ENCODE measurements at places on chromosomes 5 and 9.

- no peak for DNase-seq
Observed at GRCh38 chr9:96185518-96186156, 116.3 kb downstream of the HSD17B3 start.

- no peak for DNase-seq
Observed at GRCh38 chr5:143695941-143696340, 116.0 kb upstream of the HMHB1 start.

GRCh38 chr9:121154782-121155181 lies 46.9 kb downstream of the RAB14 start:
- no peak for DNase-seq

- no peak for DNase-seq
Observed at GRCh38 chr5:14449052-14449661, 132.4 kb upstream of the OTULINL start.

GRCh38 chr9:72207278-72207677 lies 58.0 kb downstream of the GDA start:
- DNase-seq: no peak

GRCh38 chr9:96150324-96151227 lies 151.4 kb downstream of the HSD17B3 start:
- DNase-seq: no peak

- DNase-seq: no peak
Observed at GRCh38 chr5:63726496-63726895, 235.7 kb downstream of the HTR1A start.

DNA sequence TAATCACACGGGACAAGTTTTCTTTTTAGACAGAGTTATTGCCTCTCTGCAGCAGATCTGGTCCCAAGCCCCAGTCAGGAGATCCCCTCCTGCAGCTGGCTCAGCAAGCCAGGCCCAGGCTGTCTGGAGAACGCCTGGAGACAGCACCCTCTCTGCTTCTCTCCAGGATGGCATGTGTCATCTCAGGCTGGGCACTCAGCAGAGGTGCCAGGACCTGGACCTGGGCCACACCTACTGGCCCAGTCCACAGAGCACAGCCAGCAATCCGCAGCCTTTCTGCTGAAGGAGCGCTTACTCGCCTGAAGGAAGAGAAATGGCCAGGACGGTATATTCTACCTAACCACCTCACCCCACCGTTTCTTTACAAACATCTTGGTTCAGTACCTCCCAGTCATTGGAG lies 4.7 kb upstream of the TBC1D9B start:
- DNase-seq: no peak

GRCh38 chr5:67094476-67095300 lies 101.9 kb downstream of the CD180 start:
- peak; percentile 29 for DNase-seq

- DNase-seq: no peak
Observed at GRCh38 chr9:38332625-38333024, 59.9 kb upstream of the ALDH1B1 start.

GRCh38 chr5:58838729-58839128 lies 255.9 kb downstream of the RAB3C start:
- no peak for DNase-seq

DNA sequence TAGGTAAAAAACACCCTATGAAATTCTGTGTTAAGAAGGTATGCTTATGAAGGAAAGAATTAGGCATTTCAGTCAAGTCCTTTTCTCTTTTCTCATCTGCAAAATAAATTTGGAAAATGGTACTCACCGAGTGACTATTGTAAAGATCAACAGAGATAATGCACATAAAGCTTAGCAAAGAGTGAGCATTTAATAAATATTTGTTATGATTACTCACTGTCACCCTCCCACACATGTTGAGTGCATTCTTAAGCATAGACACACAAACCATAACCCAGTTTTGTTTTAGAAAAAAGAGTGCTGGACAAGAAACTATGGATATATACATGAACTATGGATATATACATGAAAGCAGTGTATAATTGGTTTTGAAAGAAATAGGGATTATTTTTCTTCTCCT lies 54.7 kb upstream of the PRLR start:
- DNase-seq: no peak

- DNase-seq: peak; percentile 68
Observed at GRCh38 chr9:95249986-95250385, 67.5 kb downstream of the FANCC start.

DNA sequence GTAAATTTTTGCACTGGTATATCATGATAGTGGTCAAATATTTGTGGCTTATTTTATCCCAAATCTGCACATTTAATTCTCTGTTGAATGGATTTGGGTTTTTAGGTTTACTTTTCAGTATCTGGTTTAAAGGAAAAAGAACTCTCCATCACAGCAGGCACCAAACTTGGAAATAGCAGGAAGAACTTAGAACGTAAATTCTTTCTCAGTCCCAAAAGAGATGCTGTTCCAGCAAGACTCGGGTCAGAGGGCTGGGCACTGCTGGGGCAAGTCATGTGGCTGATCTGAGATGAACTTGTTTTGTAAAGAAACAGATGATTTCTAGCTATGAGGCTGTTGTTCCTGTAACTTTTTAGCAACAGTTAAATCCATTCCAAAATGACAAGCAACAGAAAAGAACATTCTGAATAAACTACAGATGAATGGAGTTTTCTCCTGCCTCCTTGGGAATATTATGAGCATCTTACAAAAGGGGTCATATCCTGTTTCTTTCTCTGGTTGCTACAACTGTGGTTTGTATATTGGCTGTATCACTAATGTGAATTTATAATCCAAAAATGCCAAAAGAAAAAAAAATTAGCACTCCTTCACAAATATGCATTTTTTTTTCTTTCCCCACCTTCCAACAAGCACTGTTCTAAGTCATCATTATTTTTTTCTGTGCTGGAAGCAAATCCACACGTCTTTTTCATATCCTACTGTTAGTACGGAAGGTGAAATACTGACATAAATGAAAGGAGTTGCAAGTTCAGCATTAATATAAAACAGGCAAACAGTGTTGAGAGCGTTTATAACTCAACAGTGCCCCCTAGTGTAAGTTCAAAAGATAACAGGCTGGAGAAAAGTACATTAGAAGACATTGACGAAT lies 31.1 kb downstream of the OR2K2 start:
- DNase-seq: peak; percentile 52

DNA sequence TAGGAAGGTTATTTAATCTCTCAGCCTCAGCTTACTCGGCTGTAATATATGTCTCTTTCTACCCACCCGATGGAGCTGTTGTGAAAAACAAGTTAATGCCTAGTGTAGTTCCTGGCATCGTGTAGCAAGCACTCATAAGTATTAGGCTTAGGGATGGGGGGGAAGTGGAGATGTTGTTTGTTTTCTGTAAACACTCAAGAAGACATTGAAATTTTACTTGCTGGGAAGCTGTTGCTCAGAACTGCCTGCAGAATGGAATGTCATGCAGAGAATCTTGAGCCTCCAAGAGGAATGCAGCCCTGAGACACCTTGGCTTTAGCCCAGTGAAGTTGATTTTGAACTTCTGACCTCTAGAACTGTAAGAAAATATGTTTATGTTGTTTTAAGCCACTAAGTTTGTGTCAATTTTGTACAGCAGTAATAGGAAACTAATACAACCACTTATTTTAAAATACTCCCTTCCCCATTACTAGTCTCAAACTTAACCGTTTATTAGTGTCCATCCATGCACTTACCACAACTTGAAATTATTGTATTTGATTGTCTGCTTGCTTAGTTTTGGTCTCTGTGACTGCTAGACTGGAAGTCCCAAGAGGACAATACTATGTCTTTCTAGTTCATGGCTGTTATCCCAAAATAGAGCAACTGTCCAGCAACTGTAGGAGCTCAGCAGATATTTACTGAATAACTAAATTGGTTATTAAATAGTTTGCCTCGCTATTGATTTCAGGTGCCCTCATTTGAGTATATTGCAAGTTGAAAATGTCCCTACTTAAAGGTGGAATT lies 53.8 kb downstream of the MFAP3 start:
- DNase-seq: no peak

DNA sequence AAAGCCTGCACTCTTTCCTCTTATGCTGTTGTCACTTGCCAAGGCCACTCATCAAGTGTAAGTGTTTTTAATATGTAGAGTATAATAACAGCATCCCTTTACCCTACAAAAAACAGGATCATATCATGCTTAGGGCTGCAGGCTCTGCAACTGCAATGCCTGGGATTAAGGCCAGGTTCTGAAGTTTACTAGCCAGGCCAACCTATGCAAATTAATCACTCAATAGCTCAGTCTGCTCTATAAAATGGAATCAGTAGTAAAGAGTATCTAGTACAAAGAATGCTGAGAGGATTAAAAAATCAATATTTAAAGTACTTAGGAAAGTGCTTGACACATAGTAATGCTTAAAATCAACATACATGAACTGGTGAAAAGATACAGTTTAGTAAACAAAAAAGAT lies 253.3 kb downstream of the EDIL3 start:
- DNase-seq: no peak

- DNase-seq: no peak
Observed at GRCh38 chr5:80269991-80270438, 14.2 kb upstream of the SERINC5 start.

- no peak for DNase-seq
Observed at GRCh38 chr5:169148138-169148740, 152.7 kb downstream of the SLIT3 start.

- DNase-seq: no peak
Observed at GRCh38 chr9:16816011-16816410, 54.5 kb downstream of the BNC2 start.

DNA sequence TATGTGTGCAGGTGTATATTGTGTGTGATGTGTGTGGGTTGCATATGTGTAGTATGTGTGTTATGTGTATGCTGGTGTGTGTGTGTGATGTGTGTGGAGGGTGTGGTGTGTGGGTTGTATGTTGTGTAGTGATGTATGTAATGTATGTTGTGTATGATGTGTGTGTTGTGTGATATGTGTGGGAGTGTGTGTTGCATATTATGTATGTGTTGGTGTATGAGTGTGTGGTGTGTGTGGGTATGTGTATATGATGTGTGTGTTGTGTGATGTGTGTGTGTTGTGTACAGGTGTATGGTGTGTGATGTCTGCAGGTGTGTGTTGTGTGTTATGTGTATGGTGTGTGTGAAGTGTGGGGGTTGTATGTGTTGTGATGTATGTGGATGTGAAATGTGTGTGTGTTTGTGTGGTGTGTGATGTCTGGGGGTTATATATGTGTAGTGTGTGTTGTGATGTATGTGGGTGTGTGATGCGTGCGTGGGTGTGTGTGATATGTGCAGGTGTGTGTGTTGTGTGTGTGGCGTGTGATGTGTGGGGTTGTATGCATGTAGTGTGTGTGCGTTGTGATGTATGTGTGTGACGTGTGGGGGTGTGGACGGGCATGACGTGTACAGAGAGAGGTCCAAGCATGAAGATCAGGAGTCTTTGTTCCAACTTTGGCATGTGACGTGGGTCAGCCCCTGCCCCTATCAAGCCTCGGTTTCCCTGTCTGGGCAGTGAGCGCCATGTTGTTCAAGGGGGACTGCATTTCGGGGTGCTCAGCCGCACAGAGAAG lies 8.5 kb upstream of the CRB2 start:
- no peak for DNase-seq

DNA sequence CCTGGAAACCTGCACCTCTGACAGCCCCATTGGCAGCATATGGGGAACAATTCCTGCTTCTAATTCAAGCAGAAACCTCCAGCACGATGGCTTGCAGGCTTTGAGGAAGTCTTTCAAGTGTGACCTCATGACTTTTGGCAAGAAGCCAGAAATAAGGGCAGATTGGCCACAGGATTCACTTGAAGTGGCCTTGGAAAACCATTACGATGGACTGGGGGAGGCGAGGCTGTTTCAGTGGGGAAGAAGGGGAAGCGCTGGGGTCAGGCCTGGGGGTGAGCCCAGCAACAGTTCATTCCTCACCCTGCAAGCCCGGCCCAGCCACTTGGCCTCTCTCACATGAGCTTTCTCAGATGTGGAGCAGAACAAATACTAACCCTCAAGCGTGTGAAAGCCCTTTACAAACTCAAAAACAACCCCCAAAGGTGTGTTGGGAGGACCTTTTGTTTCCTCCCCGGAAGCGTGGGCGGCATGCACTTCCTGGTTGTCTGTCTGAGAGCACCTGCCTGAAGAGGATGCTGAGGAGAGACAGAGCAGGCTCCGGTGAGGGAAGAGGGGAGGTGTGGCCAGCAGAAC lies 26.9 kb upstream of the EEIG1 start:
- DNase-seq: peak; percentile 39

DNA sequence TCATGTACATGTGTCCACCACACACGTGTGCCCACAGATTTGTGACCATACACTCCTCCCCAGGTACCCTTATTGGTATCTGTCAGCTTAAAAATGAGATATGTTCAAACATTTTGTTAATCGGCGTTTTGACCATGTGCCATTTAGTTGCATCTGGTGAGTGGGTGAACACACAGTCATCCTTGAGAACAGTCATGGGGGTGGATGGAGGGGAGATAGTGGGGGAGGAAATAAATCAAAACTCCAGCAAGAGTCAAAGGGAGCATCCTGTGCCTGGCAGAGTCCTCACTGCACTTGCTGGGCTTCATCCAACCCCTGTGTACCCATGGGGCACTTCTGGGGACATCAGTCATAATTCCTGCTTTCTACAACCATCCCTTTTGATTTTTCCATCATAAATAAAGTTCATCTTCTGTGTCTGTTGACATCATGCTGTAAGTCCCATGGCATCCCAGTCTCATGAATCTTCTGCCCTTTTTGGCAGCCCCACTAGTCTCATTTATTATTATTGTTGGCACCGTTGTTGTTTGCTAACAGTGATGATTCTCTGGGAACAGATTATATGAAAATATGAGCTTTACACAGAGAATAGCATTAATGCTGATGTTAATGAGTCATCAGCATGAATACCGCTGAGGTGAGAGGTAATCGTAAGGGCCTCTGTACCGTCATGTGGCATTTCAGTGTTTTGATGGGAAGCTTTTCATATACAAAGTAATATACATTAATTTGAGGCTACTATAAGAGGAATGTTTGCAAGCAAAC lies 24.4 kb upstream of the CLK4 start:
- no peak for DNase-seq

DNA sequence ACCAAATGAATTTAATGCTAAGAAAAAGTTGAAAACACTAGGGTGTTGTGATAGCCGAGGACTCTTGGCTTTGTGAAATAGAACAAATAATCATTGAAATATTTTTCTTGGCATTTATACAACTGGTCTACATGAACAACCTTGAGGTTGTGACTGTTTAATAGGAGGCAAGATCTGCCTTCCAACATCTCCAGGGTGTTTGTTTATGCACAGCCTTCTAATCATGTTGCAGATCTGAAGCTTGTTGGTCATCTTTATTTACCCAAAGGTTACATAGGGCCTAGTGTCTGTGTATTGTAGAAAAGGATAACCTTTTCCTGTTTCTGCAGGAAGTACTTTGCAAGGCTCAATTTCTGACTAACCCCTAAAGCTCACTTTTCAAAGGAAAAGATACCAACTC lies 65.2 kb upstream of the RANBP3L start:
- no peak for DNase-seq
